ENCODE measurements at places on chromosomes 5 and 9.
A peak's percentile ranks its signal among the peaks of the same experiment; 100 is the strongest.

DNA sequence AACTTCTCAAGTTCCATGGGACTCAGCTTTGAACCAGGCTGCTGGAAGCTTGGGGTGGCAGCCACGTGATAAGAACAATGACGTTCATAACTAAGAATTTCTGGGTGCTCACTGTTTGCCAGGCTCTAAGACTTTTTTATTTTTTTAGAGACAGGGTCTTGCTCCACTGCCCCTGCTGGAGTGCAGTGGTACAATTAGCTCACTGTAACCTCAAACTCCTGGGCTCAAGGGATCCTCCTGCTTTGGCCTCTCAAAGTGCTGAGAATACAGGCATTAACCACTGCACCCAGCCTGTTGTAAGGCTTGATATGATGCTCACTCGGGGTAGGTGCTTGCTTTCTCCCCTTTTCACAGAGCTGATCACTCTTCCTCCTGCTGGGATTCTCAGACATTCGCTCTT lies 38.7 kb downstream of the PTPN3 start:
- DNase-seq = no peak

DNA sequence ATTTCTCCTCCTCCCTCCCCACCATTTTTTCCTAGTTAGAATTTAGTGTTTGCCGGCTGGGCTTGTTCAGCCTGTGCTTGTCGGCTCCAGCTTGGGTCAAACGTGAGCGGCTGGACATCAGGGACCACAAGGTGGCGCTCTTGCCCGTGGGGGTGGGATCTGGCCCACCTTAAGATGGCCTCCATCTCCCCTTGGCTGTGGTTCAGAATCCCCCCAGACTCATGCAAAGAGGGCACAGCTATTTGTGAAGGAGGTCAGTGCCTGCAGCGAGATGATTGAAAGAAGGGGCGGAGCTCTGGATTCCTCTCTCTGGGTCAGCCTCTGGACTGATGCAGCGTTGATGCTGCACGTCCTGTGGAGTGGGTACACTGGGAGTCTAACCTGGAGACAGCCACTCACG lies 283.3 kb upstream of the TUT7 start:
- DNase-seq = peak; percentile 35

DNA sequence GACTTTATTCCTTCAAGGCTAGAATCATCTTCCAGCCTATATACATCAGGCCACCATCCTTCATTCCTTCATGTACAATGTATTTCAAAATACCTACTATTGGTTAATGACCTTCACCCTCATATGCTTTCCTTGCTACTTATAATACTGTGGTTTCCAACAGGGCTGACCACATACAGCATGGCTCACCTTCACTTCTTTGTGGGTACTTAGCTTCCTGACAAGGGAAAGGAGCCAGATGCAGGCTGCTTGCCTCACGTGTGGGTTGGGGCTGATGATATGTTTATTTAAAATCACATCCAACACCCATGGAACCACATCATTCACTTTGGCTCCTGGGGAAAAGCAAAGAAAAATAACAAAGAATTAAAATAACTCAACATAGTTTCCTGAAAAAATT lies 63.9 kb upstream of the OR2K2 start:
- DNase-seq = no peak

- no peak for DNase-seq
Observed at GRCh38 chr9:15468145-15468544, 42.6 kb downstream of the PSIP1 start.

GRCh38 chr9:126536131-126536530 lies 77.6 kb upstream of the LMX1B start:
- no peak for DNase-seq

DNA sequence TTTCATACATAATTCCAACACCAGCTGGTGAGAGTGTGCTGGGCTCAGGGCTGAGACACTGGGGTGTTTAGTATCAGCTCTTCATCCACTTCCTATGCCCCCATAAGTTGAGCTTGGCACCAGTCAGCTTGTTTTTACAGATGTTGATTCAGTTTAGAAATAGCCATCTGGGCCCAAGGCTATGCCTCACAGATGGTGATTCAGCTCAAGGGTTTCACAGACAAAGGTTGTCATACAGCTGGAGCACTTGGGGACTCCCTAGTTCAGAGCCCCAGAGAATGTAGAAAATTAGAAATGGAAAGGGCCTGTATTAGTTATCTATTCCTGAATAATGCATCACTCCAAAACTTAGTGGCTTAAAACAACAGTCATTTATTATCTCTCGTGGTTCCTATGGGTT lies 10.3 kb upstream of the CRHBP start:
- no peak for DNase-seq

GRCh38 chr5:160604484-160604883 lies 182.8 kb downstream of the PTTG1 start:
- DNase-seq = no peak

DNA sequence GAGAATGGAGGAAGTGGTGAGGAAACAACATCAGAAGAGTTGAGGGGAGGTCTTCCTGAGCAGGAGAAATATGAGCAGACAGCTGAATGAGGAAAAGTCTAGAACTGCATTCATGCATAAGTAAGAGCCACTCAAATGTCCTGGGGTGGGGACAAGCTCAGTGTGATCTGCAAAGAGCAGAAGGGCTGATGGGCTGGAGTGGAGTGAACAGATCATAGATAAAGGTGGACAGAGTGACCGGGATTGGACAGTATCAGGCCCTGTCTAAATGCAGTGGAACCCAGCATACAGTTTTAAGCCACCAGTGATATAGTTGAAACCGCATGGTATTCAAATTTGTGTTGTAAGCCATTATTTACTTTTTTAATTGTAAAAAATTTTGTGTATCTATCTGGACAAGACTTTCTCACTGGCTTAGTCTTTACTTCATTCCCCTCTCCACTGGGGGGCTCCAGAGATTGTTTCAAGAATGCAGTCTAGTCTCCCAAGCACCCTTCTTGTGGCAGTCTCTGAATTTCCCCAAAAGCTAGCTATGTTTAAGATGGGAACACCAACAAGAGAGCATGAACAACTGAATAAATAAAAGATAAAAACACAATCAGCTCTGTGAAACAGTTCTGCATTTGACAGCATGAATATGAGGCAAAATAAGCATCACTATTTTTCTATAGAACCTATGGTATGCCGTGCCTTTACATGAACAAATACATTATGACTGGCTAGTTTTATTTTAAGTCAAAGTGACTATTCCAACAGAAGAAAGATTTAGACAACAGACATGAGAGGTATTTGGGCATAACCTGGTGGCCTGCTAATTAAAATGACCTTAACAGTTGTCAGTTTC lies 10.7 kb upstream of the STK32A start:
- peak; percentile 57 for DNase-seq

DNA sequence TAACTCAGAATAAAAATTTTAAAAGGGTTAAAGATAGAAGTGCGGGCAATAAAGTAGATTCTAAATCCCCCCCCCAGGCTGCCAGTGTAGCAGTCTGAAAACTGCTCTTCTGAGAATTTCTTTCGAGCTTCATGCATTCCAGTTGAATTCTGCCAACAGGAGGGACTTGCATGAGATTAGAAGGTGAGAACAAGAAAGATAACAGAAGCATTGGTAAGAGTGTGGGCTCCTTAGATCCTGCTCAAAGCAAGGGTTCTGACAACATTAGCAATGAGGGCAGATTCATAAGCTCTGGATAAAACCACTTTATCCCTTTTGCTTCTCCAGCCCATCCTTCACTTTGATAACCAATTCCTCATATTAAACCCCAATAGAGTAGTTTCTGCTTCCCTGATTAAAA lies 235.9 kb upstream of the CDH6 start:
- no peak for DNase-seq

GRCh38 chr5:52997424-52997823 lies 8.3 kb downstream of the ITGA2 start:
- peak; percentile 98 for DNase-seq

GRCh38 chr5:178668579-178668978 lies 41.7 kb upstream of the CLK4 start:
- no peak for DNase-seq

- DNase-seq = no peak
Observed at GRCh38 chr9:121651008-121651294, 483 bp upstream of the DAB2IP start.

DNA sequence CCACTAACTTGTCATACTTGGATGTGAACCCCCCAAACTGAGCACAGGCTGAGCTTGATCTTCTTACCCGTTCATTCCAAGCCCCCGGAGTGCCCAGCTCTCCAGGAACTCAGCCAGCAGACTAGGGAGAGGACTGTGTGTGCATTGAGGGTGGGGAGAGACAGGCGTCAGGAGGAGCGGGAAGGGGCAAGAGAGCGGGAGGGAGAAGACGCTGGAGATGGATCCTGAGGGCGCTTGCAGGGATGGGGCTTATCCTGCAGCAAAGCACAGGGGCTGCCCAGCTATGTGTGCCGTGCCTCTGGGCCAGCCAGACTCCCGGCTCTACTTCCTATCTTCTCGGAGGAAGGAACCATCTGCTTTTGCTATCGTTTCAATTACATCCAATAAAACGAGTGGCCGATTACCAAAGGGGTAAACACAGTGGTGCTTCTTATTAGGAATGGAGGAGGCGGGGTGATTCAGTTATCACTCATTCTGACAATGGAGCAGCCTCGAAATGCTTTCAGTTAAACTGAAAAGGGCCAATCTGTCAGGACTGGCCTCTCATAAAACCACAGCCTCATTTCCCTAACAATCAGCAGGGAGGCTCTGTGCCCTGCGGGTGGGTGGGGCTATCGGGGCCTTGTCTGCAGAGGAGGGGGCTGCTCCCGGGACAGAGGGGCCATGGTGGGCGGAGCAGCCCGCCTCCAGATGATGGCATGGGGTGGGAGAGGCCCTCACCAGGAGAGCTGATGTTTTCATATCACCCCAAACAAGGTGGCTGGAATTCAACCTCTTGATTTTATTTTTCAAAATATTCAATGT lies 168.2 kb downstream of the DAB2IP start:
- DNase-seq = no peak

DNA sequence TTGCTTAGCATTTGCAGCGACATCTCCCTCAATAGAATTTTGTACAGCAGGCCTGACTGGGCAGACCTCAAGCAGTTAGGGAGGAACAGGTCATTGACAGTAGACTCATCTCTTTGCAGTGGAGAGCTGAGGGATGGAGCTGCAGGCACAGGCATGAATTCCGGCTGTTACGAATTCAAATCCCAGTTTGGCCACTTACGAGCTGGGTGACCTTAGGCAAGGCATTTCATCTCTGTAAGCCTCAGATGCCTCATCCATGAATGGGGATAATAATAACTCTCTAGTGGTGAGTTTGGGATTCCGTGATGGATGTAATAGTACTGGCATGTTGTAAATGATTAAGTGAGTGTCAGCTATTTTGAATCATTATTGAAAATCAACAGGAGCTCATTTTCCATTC lies 195.3 kb downstream of the SEMA6A start:
- no peak for DNase-seq

GRCh38 chr5:124634741-124635323 lies 111.6 kb downstream of the ZNF608 start:
- no peak for DNase-seq
